ENCODE measurements at places on chromosomes 5 and 9.

- no peak for DNase-seq
Observed at GRCh38 chr9:112844771-112845542, 45.7 kb downstream of the SLC46A2 start.

- no peak for DNase-seq
Observed at GRCh38 chr5:142183561-142183960, 75.0 kb downstream of the NDFIP1 start.

- DNase-seq = no peak
Observed at GRCh38 chr9:346111-346571, 131.5 kb downstream of the DOCK8 start.

GRCh38 chr5:174799121-174799520 is 74.7 kb downstream of the MSX2 start:
- no peak for DNase-seq
